ENCODE measurements at places on chromosomes 5 and 9. TPM values are rescaled to one million over a fixed set of nuclear protein-coding genes. Genes with fewer than 3 reads are reported as not detected.

GRCh38 chr5:32678472-32678871, 32.6 kb upstream of the NPR3 start:
- H3K4me1 ChIP-seq = peaks cover 3% of the 10 kb centered on the region
- DNase-seq = no peak
- no peak overlapping the region for H3K27ac ChIP-seq
- H3K36me3 ChIP-seq = peaks cover 6% of the 10 kb centered on the region
- no peaks in the 10 kb centered on the region for H3K27me3 ChIP-seq
- no peak overlapping the region for H3K4me3 ChIP-seq

GRCh38 chr5:176621661-176622079, 8.7 kb downstream of the SNCB start:
- no peak for DNase-seq
- no peaks in the 10 kb centered on the region for H3K4me1 ChIP-seq
- H3K27ac ChIP-seq = no peak overlapping the region
- H3K36me3 ChIP-seq = no peaks in the 10 kb centered on the region
- H3K4me3 ChIP-seq = no peak overlapping the region

DNA sequence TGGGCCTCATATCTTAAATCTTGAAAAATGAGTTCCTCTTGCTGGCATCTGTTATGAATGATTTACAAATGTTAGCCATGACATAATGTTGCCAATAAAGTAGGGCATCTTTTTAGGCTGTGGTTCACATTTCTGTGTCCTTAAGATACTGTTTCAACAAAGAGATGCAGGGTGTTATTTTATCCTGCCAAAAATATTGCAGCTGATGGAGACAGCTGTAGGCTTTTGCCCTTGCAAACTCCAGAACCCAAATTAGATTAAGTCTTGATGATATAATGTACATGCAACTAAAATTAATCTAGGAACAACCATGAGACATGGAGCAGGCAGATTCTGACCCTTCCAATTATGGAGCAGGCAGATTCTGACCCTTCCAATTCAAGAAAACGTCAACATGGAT, 228.2 kb upstream of the GRIN3A start:
- no peak overlapping the region for H3K4me3 ChIP-seq
- H3K4me1 ChIP-seq = no peaks in the 10 kb centered on the region
- H3K27me3 ChIP-seq = no peaks in the 10 kb centered on the region

DNA sequence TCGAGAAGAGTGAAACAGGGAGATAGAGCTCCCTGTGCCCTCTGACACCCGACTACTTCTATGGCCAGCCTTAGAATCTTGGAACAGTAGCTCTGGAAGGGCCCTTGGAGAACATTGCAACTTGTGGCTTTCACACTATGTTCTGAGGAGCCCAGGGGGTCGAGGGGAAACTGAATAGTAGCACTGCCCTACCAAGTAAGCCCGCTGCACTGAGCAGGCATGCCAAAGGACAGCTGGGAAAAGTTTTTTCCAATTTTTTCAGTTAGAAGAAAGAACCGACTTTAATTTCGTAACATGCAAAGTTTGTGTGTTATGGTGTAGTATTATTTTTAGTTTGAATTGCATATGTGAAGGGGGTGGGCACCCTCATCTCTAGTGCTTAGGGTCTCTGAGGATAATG, 10.9 kb downstream of the SMIM3 start:
- no peak overlapping the region for H3K27ac ChIP-seq
- H3K4me3 ChIP-seq = no peak overlapping the region
- no peak for DNase-seq
- H3K27me3 ChIP-seq = no peaks in the 10 kb centered on the region
- H3K4me1 ChIP-seq = peaks cover 7% of the 10 kb centered on the region

- no peaks in the 10 kb centered on the region for H3K27me3 ChIP-seq
- peaks cover 9% of the 10 kb centered on the region for H3K4me1 ChIP-seq
- no peak for DNase-seq
- H3K36me3 ChIP-seq = no peaks in the 10 kb centered on the region
- no peak overlapping the region for H3K4me3 ChIP-seq
These were observed 56.7 kb downstream of the ARHGAP26 start for GRCh38 chr5:142826741-142827492.

- H3K4me1 ChIP-seq = no peaks in the 10 kb centered on the region
- no peak overlapping the region for H3K4me3 ChIP-seq
- no peaks in the 10 kb centered on the region for H3K27me3 ChIP-seq
- DNase-seq = peak; percentile 60
- H3K27ac ChIP-seq = no peak overlapping the region
These were observed 319.3 kb upstream of the RPS23 start for GRCh38 chr5:82597437-82597836.

DNA sequence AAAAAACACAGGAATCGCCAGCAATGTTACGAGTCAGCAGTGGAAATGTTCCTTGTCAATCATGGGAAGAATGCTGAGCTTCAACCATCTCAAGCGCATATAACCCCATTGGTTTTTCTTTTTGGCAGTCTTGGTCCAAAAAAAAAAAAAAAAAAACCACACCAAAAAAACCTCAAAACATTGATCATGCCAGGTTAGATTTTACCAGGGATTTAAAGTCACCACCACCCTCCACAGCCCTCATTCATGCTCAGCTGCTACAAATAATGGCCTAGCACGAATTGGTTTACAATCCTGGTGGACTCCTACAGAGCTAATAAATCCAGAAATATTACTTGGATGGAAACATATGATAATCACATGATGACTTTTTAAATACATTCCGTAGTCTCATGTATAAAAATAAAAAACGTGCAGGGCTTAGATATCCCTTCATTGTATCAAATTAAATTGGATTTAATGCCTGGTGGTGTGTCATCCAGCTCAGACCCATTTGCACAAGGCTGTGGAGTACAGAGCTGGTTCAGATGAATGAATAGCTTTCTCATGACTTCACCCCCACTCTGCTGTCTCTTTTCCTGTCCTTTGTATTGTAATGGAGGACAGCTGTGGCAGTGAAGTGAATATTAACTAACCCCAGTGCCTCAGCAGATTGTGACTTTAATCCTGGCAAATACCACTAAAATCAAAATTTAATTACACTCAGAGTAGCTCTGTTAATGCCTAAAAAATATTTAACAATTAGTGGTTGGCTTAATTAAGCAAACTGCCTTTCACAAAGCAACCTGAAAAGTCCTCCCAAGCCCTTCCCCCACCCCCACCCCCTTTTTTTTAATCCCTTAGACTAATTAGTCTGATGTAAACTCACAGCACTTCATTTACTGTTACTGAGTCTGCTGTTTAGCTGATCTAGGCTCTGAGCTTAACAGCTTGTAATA, 626.5 kb upstream of the ZNF608 start:
- H3K27ac ChIP-seq = peak overlapping the region; percentile 36
- peaks cover 2% of the 10 kb centered on the region for H3K36me3 ChIP-seq
- peaks cover 10% of the 10 kb centered on the region for H3K4me1 ChIP-seq
- DNase-seq = peak; percentile 38
- H3K4me3 ChIP-seq = no peak overlapping the region

GRCh38 chr5:171614511-171614910, 171.1 kb upstream of the SMIM23 start:
- no peaks in the 10 kb centered on the region for H3K36me3 ChIP-seq
- peaks cover 2% of the 10 kb centered on the region for H3K4me1 ChIP-seq
- no peak overlapping the region for H3K4me3 ChIP-seq
- H3K27ac ChIP-seq = no peak overlapping the region
- H3K27me3 ChIP-seq = peaks cover 5% of the 10 kb centered on the region

- no peak overlapping the region for H3K4me3 ChIP-seq
- H3K27me3 ChIP-seq = peaks cover 2% of the 10 kb centered on the region
- H3K36me3 ChIP-seq = peaks cover 13% of the 10 kb centered on the region
- H3K27ac ChIP-seq = no peak overlapping the region
- no peak for DNase-seq
These were observed 164.1 kb upstream of the ZNF618 start for GRCh38 chr9:113712053-113712452.

GRCh38 chr5:20601678-20602100, 613.7 kb upstream of the CDH18 start:
- H3K4me1 ChIP-seq = no peaks in the 10 kb centered on the region
- peak; percentile 90 for DNase-seq
- H3K27ac ChIP-seq = no peak overlapping the region
- H3K27me3 ChIP-seq = no peaks in the 10 kb centered on the region

- peaks cover 48% of the 10 kb centered on the region for H3K36me3 ChIP-seq
- H3K27ac ChIP-seq = no peak overlapping the region
- H3K4me1 ChIP-seq = no peaks in the 10 kb centered on the region
- no peak for DNase-seq
These were observed 6.8 kb upstream of the FCHSD1 start for GRCh38 chr5:141657937-141658545.

DNA sequence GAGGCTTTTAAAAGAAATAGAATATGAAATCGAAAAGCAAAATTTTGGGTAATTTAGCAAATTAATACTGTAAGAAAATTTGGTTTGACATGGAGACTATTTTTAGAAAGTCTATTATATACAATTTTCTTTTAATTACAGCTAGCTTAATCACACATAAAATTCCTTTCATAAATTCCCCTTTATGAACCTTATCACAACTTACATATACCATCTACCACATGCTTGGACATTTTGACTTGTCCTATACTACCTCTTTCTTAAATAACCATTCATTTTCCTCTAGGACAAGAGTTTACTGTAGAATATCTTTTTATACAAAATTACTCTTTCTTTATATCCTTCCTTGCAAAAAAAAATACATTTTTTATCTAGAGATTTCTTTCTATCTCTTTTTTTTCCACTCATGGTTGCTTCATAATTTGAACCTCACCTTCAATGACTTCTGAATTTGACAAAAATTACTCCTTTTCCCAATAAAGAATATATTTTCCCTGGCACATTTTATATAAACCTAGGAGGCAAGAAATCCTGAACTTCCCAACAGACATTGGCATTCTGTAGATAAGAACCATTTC, 34.0 kb upstream of the SYK start:
- H3K27ac ChIP-seq = no peak overlapping the region
- peaks cover 5% of the 10 kb centered on the region for H3K36me3 ChIP-seq
- H3K4me1 ChIP-seq = no peaks in the 10 kb centered on the region
- DNase-seq = no peak

GRCh38 chr5:94245608-94246007, 372.8 kb downstream of the KIAA0825 start:
- no peak overlapping the region for H3K27ac ChIP-seq
- H3K4me1 ChIP-seq = peaks cover 5% of the 10 kb centered on the region
- no peaks in the 10 kb centered on the region for H3K36me3 ChIP-seq
- no peak for DNase-seq

DNA sequence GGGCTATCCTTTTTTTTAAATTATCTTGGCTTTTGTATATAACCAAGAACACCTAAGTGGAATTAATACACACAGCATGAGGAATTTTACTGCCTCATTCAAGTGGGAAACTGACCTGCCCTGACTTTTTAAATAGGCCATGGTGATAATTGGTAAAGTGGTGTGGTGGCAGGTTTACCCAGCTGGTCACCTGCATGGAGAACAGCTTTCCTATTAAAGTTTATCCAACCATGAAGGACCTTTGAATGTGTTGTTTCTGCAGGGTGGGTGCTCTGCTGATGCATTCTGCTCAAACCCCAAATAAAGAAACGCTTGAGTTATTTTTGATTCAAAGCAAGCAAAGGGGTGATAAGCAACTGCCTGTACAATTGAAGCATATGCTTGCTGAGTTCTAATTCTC, 261.0 kb upstream of the GRIN3A start:
- no peak overlapping the region for H3K4me3 ChIP-seq
- no peaks in the 10 kb centered on the region for H3K36me3 ChIP-seq
- no peak for DNase-seq
- no peaks in the 10 kb centered on the region for H3K27me3 ChIP-seq
- no peaks in the 10 kb centered on the region for H3K4me1 ChIP-seq

DNA sequence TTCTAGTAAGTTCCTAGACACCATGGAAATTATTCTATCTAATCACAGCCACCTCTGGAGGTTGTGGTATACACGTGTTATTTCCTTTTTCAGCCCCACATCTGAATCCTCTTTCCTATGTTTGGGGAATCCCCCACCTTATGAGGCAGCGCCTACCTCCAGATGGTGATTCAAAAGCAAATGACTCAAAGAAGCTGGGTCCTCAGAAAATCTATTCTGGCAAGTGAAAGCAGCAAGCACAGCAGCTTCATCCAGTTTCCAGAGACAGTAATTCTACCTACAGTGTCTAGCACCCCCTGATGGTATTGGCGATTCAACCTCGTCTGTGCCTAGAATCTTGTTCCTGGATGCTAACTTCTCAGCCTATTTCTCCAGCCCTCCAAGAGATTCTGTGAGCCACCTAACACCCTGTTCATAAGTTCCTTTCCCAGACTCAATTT, 43.0 kb downstream of the STRBP start:
- no peak overlapping the region for H3K4me3 ChIP-seq
- no peaks in the 10 kb centered on the region for H3K27me3 ChIP-seq
- no peaks in the 10 kb centered on the region for H3K36me3 ChIP-seq

DNA sequence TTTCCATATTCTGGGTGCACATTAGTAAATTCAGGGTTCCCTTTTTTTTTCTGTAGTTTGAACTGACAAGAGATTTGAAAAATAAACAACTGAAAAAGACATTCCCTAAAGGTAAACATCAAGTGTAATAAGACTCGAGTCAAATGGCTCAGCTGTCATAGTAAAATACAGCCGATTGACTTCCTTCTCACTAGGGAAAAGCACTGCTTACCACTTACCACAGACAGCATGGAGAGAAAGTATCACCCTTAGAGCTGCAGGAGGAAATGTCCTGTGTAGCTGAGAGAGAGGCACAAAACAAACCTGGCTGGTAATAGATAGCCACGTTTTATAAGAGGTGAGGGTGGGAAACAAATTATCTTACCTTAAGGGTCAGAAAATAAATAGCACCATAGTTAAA, 12.1 kb upstream of the DMAC1 start:
- no peak overlapping the region for H3K4me3 ChIP-seq
- H3K4me1 ChIP-seq = no peaks in the 10 kb centered on the region
- no peaks in the 10 kb centered on the region for H3K27me3 ChIP-seq
- no peaks in the 10 kb centered on the region for H3K36me3 ChIP-seq
- no peak for DNase-seq

DNA sequence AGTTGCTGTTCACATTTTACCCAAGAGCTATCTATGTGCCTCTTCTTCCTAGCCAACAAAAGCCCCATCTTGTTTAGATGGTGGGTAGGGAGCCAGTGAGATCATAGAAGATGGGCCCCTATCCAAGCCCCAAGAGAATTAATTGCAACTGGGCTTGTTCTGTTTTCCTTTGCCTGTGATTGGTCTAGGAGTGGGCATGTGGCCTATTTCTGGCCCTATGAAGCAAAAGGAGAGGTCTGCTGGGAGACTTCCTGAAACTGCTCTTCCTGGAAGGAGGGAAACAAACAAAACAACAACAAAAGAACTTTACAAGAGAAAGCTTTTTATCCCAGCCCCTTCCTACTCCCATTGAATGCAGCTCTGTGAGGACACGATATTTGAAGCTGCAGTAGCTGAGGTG, 32.5 kb upstream of the ALDOB start:
- no peaks in the 10 kb centered on the region for H3K27me3 ChIP-seq
- no peaks in the 10 kb centered on the region for H3K36me3 ChIP-seq
- H3K4me3 ChIP-seq = no peak overlapping the region
- no peak overlapping the region for H3K27ac ChIP-seq
- H3K4me1 ChIP-seq = no peaks in the 10 kb centered on the region
- no peak for DNase-seq

- no peaks in the 10 kb centered on the region for H3K36me3 ChIP-seq
- no peaks in the 10 kb centered on the region for H3K4me1 ChIP-seq
- H3K27ac ChIP-seq = no peak overlapping the region
These were observed 5.5 kb downstream of the GGTA1 start for GRCh38 chr9:121494192-121494591.

NDFIP1 gene
- total RNA-seq = 26.6 TPM

PHF2 gene
- total RNA-seq = 18.8 TPM

MARCOL gene
- not detected for total RNA-seq

FOXD4L6 gene
- total RNA-seq = 0.13 TPM

SLC34A1 gene
- not detected for total RNA-seq

HEMGN gene
- total RNA-seq = not detected

IL3 gene
- total RNA-seq = not detected

MYMK gene
- not detected for total RNA-seq

CDH12 gene
- total RNA-seq = not detected

TNFSF8 gene
- total RNA-seq = not detected

PHF24 gene
- 0.68 TPM for total RNA-seq

Data from H9 (cell line).